ENCODE measurements at places on chromosomes 1 and 21. TPM values are rescaled to one million over a fixed set of nuclear protein-coding genes. Genes with fewer than 3 reads are reported as not detected.

DNA sequence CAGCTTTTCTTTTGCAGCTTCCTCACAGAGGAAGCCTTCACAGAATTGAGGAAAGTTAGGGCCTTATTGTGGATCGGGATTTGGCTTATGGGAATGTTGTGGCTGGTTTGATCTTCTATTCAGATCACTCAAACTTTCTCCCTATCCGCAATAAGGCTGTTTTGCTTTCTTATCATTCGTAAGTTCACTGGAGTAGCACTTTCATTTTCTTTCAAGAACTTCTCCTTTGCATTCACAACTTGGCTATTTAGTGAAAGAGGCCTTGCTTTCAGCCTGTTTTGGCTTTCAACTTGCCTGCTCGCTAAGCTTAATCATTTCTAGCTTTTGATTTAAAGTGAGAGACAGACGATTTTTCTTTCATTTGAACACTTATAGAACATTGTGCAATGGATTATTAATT is 181.9 kb upstream of the B3GALT2 start:
- H3K27me3 ChIP-seq, result no peaks in the 10 kb centered on the region
- H3K4me1 ChIP-seq, result peaks cover 10% of the 10 kb centered on the region
- peak overlapping the region; percentile 70 for H3K4me3 ChIP-seq
- H3K36me3 ChIP-seq, result peaks cover 3% of the 10 kb centered on the region

- H3K27ac ChIP-seq, result no peak overlapping the region
- H3K27me3 ChIP-seq, result peaks cover 1% of the 10 kb centered on the region
- H3K4me1 ChIP-seq, result peaks cover 14% of the 10 kb centered on the region
- no peak for DNase-seq
- H3K36me3 ChIP-seq, result peaks cover 28% of the 10 kb centered on the region
Measured at GRCh38 chr21:34012640-34013039, 60.7 kb upstream of the MRPS6 start.

S100A1 gene
- total RNA-seq, result not detected

OR2T8 gene
- not detected for total RNA-seq

DNA sequence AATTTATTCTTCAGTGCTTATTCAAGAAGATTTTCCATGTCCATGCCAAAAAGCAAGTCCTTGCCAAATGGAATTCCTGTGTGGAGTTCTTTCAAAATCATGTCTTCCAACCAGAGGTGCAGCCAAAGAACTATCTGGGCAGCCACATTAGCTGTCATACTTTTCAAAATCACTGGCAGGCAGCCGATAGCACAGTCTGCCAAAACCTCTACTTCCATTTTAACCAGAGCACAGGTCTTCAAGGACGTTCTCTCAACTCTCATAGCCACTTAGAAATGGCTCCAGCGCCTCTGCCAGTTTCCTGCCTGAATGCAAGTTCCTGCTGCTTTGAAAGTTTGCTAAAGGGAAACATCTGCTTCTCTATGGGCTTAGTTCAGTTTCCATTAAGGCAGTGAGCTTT is 975.7 kb upstream of the ADGRL4 start:
- no peak for DNase-seq
- no peak overlapping the region for H3K27ac ChIP-seq
- H3K4me1 ChIP-seq, result no peaks in the 10 kb centered on the region
- no peaks in the 10 kb centered on the region for H3K36me3 ChIP-seq
- H3K27me3 ChIP-seq, result no peaks in the 10 kb centered on the region
- no peak overlapping the region for H3K4me3 ChIP-seq

DNA sequence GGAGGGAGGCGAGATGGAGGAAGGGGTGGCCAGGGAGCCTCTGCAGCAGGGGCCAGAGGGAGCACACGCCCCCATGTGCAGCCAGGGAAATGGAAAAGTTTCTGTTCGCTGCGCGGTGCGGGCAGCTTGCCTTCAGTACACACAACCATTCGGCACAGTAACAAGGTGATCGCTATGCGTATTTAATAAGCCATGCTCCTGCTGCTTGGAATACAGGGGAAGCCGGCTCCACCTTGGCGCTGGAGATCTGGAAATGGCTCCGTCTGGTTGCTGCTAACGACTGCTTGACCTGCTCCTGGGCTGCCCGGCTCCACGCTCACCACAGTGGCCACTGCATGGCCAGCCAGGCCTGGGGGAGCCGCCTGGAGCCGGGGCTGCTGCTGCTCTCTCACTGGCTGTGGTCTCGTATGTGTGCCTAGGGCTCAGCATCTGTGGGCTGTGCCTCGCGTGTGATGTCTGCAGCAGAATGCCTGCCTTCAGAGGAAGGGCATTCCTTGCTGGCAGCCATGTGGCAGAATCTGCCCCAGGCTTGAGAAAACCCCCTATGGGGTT is 86.4 kb upstream of the ACTL8 start:
- DNase-seq, result no peak
- no peak overlapping the region for H3K27ac ChIP-seq
- no peak overlapping the region for H3K4me3 ChIP-seq
- H3K36me3 ChIP-seq, result no peaks in the 10 kb centered on the region
- no peaks in the 10 kb centered on the region for H3K27me3 ChIP-seq

SLAMF6 gene
- total RNA-seq, result 48.1 TPM

DNA sequence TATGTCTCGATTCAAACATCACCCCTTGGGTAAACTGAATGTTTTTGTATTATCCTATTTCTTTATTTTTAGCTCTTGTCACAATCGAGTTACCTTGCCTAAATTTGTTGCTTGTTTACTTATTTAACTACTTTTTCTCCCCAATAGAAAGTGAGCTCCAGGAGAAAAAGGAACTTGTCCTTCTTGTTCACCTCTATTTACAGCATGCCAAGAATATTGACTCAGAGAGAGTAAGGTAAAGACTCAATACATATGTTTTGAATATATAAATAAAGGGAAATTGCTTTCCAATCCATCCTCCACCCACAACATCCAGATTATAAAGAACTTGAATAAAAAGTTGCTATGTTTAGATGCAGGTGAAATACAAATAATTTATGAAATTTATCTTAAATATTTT is 107.3 kb upstream of the PDC start:
- no peaks in the 10 kb centered on the region for H3K27me3 ChIP-seq
- no peak overlapping the region for H3K27ac ChIP-seq
- no peak overlapping the region for H3K4me3 ChIP-seq
- DNase-seq, result no peak
- peaks cover 4% of the 10 kb centered on the region for H3K4me1 ChIP-seq

GRCh38 chr1:159077120-159077961 is 775 bp upstream of the AIM2 start:
- H3K4me1 ChIP-seq, result peaks cover 9% of the 10 kb centered on the region
- peak overlapping the region; percentile 91 for H3K27ac ChIP-seq
- DNase-seq, result peak; percentile 82
- H3K36me3 ChIP-seq, result no peaks in the 10 kb centered on the region
- peak overlapping the region; percentile 76 for H3K4me3 ChIP-seq

DNA sequence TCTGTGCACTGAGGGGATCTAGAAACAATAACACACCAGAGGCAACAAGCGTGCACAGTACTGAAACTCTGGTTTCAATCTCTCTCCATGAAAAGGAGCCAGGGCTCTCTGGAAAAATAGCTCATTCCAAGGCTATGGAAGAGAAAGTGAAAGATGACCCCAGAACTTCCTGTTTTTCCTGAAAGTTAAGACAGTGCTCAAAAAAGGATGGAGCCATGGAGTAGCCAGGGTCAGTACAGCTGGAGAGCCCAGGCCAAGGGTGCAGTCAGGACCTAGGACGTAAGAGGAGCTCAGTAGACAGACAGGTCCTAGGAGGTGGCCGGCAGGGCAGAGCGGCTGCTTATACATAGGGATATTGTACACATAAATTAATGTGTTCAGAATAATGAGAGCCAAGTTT is 19.1 kb downstream of the NOL9 start:
- peaks cover 17% of the 10 kb centered on the region for H3K36me3 ChIP-seq
- peak overlapping the region; percentile 36 for H3K27ac ChIP-seq
- peaks cover 3% of the 10 kb centered on the region for H3K4me1 ChIP-seq
- no peaks in the 10 kb centered on the region for H3K27me3 ChIP-seq
- no peak for DNase-seq
- H3K4me3 ChIP-seq, result no peak overlapping the region

- H3K4me3 ChIP-seq, result no peak overlapping the region
- H3K27ac ChIP-seq, result no peak overlapping the region
- peaks cover 8% of the 10 kb centered on the region for H3K4me1 ChIP-seq
- no peaks in the 10 kb centered on the region for H3K27me3 ChIP-seq
Measured at GRCh38 chr1:156064615-156065014, 3.7 kb downstream of the RAB25 start.

DLGAP3 gene
- total RNA-seq, result 0.55 TPM

NEK7 gene
- total RNA-seq, result 71.7 TPM

GRCh38 chr1:59039551-59039950 is 255.7 kb upstream of the JUN start:
- peaks cover 4% of the 10 kb centered on the region for H3K27me3 ChIP-seq
- no peak overlapping the region for H3K27ac ChIP-seq
- H3K4me3 ChIP-seq, result no peak overlapping the region
- H3K36me3 ChIP-seq, result no peaks in the 10 kb centered on the region
- H3K4me1 ChIP-seq, result peaks cover 8% of the 10 kb centered on the region

SLAMF9 gene
- not detected for total RNA-seq

Data from activated naive CD8-positive, alpha-beta T cell treated with anti-CD3 and anti-CD28 coated beads, Interleukin-2, amount 10 ng/mL, durations not matched to agents 7 days and 5 days (primary cell).